ENCODE measurements at places on chromosomes 5 and 9. TPM values are rescaled to one million over a fixed set of nuclear protein-coding genes. Genes with fewer than 3 reads are reported as not detected.

Gene LRRC19
- total RNA-seq = not detected

Gene CEL
- 0.12 TPM for total RNA-seq

Gene C1QTNF2
- 2.0 TPM for total RNA-seq

Gene MAN1B1
- 73.2 TPM for total RNA-seq

Gene FUT7
- not detected for total RNA-seq

Gene SNX18
- total RNA-seq = 65.7 TPM

Gene CER1
- total RNA-seq = not detected

Gene FYB1
- total RNA-seq = 0.12 TPM

Gene UNC5A
- not detected for total RNA-seq

Gene ZNF483
- total RNA-seq = 1.9 TPM

Gene LHX3
- not detected for total RNA-seq

Gene GPX3
- 1.7 TPM for total RNA-seq

Gene IFNB1
- not detected for total RNA-seq

Gene STKLD1
- 1.1 TPM for total RNA-seq

Gene FCN2
- total RNA-seq = not detected

Gene FKTN
- total RNA-seq = 26.0 TPM

Gene BRD3
- total RNA-seq = 6.0 TPM
